Left kidney (tissue), 8 donors: ENCODE measurements at places on chromosomes 1 and 21. TPM values are rescaled to one million over a fixed set of nuclear protein-coding genes. Genes with fewer than 3 reads are reported as not detected.

GRCh38 chr1:51316113-51316845 lies 14.1 kb downstream of the TTC39A start:
- DNase-seq, result no peak

GRCh38 chr1:203796236-203796605 lies 798 bp downstream of the ZBED6 start:
- DNase-seq, result peak; percentile 51

- no peak for DNase-seq
Observed at GRCh38 chr1:212364985-212365384, 49.7 kb downstream of the PACC1 start.

Gene CFAP45
- polyA plus RNA-seq, result 3.8 TPM

Gene MIER1
- polyA plus RNA-seq, result 43.5 TPM
